Lower leg skin (tissue), 4 donors: ENCODE measurements at places on chromosomes 3 and 15. TPM values are rescaled to one million over a fixed set of nuclear protein-coding genes. Genes with fewer than 3 reads are reported as not detected.

Gene POPDC2
- total RNA-seq, result 1.1 TPM

Gene SENP8
- total RNA-seq, result 1.4 TPM

Gene CAPN3
- 37.3 TPM for total RNA-seq

Gene GOLGA6L9
- total RNA-seq, result 5.8 TPM

Gene FSTL1
- 151 TPM for total RNA-seq

Gene RLBP1
- not detected for total RNA-seq

Gene FBXW12
- total RNA-seq, result not detected

Gene BOC
- 75.3 TPM for total RNA-seq

DNA sequence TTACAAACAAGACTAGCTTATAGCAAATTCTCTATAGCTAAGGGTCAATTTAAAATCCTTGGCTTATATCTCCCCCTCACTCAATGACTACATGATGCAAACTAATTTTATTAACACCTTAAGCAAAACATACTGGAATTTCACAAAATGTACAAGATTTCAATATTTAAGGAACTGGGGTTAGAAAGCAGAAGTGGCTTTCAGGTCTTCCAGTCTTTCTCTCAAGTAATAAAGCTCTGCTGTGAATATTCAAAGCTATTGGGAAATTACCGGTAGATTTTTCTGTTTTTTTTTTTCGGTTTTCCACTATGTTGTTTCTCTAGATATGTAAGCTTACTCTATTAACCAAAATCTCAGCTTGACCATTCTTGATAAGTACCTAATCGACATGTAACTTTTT, 3.9 kb downstream of the EPM2AIP1 start:
- no peak for DNase-seq

GRCh38 chr15:90906181-90906849, 3.2 kb downstream of the MAN2A2 start:
- no peak for DNase-seq

DNA sequence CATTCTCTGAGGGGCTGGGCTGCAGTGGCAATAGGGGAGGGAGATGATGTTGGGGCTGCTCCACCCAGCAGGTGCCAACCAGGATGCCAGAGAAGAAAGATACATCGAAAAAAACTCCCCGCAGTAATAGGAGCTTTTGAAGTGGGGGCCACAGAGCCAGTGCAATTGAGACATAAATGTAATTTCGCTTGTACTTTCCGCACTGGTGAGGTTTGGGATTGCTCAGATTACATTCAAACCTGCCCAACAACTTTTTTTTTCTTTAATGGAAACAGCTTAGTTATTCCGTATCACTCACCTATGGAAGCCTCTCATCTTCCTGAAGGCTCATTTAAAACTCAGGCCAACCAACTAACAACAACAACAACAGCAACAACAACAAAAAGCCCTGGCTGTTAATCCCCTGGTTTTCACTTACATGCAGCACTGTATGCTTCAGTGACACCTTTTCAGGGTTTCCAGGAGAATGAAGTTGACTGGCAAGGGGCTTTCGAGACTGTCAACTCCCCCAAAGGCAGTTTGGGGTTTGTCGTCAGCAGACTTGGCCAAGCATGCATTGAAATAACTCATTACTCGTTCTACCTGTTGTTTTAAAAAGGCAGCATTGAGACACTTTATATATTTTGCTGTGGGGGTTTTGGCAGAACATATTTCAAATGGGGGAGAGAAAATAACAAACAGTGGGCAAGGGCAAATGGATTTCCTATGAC, 163.8 kb downstream of the EBLN2 start:
- DNase-seq, result no peak

DNA sequence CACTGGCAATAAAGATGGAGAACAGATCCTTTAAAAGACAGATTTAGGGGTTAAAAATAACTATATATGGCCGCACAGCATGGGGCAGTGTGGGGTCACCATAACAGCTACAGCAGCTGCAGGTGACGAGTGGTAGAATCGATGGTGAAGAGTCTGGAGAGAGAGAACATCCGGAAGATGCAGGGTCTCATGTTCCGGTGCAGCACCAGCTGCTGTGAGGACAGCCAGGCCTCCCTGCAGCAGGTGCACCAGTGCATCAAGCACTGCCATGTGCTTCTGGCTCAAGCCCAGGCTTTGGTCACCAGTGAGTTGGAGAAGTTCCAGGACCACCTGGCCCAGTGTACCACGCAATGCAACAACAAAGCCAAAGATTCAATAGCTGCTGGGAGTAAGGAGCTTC, 93.7 kb upstream of the IMPG2 start:
- DNase-seq, result no peak

DNA sequence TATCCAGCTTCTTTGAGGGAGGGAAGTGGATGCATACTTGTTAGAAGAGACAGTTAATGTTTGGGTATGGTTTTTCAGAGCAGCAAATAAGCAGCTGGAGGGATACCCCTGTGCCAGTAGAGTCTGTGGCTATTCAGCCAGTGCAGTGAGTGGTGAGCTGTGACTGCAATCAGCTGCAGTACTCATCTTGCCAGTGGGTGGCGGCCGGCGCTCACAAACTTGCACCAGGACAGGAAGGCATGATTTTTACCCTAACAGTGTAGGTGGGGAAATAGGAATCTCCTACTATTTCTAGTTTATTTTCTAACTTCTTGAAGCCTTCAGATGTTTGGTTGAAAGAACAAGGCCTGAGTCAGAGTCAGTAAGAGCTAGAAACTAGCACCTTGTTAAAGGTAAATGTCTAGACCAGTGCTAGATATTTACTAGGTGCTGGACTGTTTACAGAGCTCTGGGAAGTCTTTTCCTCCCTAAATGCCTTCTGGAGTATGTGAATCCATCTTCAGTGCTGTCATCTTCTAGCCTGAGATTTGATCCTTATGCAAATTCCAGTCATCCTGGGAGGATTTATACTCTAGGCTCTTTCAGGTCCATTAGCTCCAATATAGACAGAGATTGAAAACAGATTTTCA, 23.6 kb downstream of the TIMP4 start:
- peak; percentile 96 for DNase-seq

DNA sequence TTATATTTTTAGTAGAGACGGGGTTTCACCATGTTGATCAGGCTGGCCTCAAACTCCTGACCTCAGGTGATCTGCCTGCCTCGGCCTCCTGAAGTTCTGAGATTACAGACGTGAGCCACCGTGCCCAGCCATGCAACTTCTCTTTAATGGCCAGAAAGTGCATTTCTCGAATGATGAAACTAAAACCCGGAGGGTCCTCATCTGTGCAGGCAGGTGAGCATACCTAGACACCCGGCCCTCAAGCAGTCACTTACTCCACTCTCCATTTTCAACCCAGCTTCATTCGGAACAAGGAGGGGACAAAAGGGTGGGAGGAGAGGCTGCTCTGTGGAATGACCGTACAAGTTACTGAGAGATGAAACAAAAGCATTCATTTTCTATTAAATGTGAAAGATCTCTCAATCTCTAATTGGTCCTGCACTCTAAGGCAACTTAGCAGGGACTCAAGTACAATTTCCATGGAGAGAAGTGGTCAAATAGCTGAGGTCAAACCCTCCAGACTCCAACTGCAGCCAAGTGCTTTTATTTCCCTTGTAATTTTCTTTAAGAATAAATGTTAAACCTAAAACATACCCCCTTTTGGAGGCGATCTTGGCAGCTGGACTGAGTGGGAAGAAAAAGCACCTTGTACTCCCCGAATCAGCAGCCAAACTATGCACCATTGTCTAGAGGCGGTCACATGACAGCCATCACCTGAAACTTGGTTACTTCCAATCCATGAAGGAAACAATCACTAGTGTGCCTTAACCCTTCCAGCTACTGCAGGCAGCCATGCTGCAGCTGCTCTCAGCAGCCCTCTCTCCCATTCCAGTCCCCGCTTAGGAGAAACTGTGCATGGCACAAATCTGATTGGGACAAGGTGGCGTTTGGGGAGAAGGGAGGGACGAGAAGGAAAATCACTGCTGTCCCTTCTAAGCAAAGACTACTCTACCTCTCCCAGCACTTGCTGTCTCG, 62.2 kb downstream of the VGLL4 start:
- DNase-seq, result no peak

- DNase-seq, result no peak
Observed at GRCh38 chr3:151864423-151865101, 8.9 kb upstream of the SUCNR1 start.

GRCh38 chr3:15294929-15295328, 37.5 kb downstream of the SH3BP5 start:
- no peak for DNase-seq

- DNase-seq, result no peak
Observed at GRCh38 chr3:17802950-17803349, 60.5 kb upstream of the TBC1D5 start.

DNA sequence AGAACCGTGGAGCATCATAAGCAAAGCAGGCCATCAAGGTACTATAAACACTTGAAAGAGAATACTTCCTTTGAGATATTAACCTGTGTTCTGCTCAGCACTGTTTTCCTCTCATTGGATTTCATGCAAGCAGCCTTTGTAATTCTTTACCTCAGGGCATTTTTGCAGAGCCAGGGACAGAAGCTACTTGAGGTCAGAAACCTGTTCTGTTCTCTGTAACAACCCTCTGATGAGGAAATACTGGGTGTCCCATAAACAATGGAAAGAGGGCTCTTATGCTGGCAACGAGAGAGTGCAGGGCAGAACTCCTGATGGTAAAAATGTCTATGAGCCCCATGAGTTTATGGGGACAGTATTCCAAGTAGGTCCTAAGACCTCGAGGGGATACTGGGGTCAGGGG, 66.0 kb downstream of the DCLK3 start:
- DNase-seq, result no peak

DNA sequence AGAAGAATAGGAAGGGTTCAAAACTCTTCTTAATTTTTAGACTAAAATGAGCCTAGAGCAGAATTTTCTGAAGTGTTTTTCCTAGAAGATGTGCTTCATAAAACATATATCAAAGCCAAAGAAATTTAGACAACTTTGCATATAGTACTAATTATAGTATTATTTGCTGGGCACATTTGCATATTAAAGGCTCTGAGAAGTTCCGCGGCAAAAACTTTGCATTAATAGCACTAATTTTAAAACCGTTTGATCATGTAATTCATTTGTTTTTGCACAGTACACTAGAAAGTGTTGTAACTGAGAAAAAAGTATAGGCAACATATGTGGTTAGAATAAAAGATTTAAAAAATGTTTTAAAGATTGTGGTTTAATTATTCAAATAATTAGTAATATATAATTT, 412.0 kb upstream of the NR2F2 start:
- DNase-seq, result no peak

DNA sequence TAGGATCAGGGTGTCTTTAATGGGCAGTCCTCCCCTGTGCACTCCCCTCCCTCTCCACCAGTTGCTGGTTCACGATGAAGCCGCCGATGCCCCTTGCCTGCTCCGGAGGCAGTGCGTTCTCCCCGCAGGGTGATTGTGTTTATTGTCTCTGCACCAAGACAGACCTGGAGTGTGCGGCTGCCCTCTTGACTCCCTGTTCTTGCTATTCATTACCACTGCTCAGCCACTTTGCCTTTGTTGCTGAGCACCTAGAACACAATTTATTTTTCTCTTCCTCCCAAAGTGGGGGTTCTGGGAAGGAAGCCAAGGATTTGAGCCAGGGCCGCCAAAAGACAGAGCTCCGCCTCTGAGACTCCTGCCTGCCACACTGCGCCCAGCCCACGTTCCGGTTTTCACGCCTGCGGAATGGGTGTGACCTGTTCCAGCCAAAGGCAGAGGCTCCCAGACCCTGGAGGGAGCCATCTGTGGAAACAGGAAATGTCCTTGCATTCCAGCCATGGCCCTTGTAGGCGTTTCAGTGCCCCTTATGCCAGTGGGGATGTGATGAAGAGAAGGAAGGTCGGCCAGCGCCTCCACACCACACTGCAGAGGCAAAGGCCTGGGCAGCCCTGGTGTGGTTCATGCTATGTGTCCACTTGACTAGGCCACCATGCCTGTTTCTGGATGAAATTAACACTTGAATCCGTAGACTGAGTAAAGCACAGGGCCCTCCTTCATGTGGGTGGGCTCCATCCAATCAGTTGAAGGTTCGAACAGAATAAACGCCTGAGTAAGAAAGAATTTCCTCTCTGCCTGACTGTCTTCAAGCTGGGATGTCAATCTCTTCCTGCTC, 85.8 kb downstream of the HMG20A start:
- DNase-seq, result peak; percentile 62

GRCh38 chr3:8218353-8218940, 283.2 kb upstream of the LMCD1 start:
- DNase-seq, result no peak

GRCh38 chr3:123286308-123287023, 84.7 kb downstream of the SEC22A start:
- DNase-seq, result peak; percentile 76

GRCh38 chr3:122824465-122825381, 29.9 kb downstream of the SLC49A4 start:
- no peak for DNase-seq

GRCh38 chr15:83081256-83082014, 14.4 kb upstream of the BTBD1 start:
- DNase-seq, result no peak

GRCh38 chr15:64456634-64457108, 3.7 kb upstream of the ZNF609 start:
- no peak for DNase-seq

DNA sequence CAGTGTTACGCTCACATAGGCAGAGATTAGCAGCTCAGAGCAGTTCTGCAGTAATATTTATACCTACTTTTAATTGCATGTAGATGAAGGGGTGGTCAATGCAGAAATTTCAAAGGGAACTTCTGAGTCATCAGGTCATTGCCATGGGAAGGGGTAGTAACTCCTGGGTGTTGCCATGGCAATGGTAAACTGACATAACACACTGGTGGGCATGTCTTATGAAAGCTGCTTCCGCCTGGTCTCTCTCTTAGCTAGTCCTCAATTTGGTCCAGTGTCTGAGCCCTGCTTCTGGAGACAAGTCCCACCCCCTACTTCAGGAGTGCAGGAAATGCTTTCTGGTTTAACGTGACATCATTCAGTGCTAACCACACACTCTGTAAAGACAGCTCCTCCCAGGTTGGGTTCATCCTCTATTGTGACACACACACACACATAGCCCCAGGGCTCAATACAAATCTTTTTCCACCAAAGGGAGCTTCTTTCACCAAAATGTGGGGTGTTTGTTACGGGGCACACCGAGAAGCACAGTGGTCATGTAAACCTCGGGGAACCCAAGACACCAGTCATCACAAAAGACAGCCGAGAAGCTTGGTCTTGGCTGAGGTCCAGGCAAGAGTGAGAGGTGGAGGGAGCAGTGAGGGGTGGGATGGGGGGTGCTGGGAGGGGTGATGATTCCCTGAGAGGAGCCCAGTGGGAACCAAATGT, 74.5 kb downstream of the TLE3 start:
- DNase-seq, result no peak

- no peak for DNase-seq
Observed at GRCh38 chr15:98292442-98293240, 332.1 kb downstream of the ARRDC4 start.

DNA sequence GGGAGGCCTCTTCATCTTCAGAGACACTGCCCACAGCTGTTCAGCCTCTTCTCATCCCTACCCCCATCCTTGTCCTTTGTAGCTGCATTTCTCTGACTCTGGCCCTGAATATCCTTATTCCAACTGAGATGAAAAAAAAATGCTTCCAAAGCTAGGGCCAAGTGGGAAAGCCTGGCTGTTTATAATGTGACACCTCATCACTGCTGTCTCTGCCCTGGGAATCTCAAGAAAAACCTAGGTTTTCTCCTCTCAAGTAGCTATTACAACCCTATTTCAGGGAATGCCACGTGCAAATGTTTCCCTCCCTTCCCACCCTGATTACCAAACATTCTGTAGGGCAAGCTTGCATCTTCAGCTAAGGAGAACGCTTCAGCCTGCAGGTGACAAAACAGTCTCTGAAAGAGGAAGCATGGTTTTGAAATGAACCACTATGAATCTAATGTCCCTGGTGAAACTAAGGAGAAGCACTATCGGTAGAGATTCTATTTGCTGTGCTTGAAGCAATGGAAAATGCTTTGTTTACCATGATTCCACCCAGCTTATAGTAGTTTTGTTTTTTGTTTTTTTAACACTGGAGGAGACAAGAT, 65.4 kb downstream of the USF3 start:
- no peak for DNase-seq
